ENCODE measurements at places on chromosomes 1 and 21.

DNA sequence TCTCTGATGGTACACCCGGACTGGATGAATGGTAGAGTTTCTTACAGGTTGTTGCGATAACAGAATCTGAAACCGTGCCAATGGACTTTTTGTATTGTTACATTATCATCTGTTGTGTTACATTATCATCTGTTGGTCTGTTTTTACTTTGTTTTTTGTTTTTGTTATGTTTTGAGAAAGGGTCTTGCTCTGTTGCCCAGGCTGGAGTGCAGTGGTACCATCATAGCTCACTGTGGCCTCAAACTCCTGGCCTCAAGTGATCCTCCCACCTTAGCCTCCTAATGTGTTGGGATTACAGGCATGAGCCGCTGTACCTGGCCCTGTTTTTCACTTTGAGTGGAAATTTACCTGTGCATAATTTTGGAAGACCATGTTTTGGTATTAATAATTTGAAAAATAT is 10.2 kb upstream of the PEX10 start:
- peaks cover 4% of the 10 kb centered on the region for H3K4me1 ChIP-seq
- no peaks in the 10 kb centered on the region for H3K36me3 ChIP-seq
- H3K27ac ChIP-seq: no peak overlapping the region
- no peaks in the 10 kb centered on the region for H3K27me3 ChIP-seq
- DNase-seq: no peak

DNA sequence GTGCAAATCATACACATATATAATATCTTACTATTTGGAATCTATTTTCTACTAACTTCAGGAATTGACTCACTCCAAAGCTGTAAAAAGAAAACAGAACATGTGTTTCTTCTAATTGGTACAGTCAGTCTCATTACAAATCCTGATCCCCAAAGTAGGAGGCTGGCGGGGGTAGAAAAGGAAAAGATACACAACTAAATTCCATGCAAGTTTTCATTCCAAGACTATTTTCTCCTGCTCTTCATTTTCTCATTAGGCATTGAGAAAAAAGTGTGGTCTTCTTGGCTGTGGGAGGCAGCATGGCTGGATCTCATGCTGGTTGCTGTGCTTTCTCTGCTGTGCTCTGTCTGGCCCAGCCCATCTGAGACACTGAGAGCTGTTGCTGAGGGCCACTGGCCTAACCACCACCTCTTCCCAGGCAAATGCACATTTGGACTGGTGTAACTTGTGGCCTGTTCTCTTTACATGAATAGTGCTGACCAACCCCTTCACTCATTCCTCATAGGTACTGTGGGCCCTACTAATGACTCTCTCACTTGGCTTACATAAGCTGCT is 1107.5 kb upstream of the B3GALT2 start:
- H3K4me3 ChIP-seq: no peak overlapping the region
- DNase-seq: no peak
- H3K36me3 ChIP-seq: no peaks in the 10 kb centered on the region

DNA sequence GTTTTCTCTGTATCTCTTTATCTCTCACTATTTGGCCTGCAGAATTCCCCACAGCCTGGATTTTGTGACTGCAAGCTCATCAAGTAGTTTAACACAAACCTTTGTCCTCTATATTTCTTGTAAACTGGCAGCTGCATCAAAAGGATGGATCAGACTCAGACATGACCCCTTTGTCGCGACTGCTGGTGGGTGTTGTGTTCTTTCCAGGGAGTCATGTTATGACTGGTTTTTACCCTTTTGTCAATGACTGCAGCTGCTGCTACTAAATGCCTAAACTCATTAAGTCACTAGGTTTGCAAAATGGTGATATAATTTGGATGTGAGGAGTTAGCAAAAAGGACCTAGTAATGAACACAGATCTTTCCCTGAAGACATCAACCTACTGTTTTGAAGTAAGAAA is 10.2 kb upstream of the TOMM20 start:
- no peaks in the 10 kb centered on the region for H3K27me3 ChIP-seq
- H3K4me3 ChIP-seq: no peak overlapping the region
- H3K4me1 ChIP-seq: no peaks in the 10 kb centered on the region
- H3K36me3 ChIP-seq: peaks cover 69% of the 10 kb centered on the region
- no peak for DNase-seq

DNA sequence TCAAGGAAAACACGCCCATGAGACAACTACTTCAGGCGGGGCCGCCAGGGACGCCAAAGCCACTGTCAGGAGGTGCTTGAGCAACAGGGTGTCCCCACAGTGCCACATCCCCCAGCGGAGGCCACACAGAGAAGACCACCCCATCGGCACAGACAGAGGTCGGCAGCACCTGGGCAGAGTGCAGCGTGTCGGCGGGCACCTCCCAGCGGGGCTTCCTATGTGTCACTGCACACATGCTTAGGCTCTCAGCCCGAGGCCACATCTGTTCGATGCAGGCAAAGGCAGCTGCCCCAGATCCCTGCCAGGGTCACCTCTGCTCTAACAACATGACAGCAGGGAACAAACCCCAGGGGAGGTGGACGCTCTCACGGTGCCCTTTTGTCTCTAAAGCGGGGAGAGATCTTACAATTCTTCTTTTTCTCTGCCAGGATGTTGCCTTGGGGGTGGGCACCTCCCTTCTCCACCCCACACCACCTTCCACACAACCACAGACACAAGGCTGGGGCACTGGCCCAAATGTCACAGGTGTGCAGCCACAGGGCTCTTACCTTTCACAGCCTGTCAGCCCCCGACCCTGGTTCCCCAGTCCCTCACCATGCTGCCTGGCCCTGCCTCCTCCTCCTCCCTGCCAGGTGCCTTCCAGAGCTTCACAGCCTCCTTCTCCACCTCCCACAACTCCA is 4.2 kb downstream of the KRTAP10-8 start:
- H3K36me3 ChIP-seq: no peaks in the 10 kb centered on the region
- H3K4me1 ChIP-seq: peaks cover 24% of the 10 kb centered on the region
- H3K27ac ChIP-seq: no peak overlapping the region
- H3K27me3 ChIP-seq: no peaks in the 10 kb centered on the region
- DNase-seq: no peak

DNA sequence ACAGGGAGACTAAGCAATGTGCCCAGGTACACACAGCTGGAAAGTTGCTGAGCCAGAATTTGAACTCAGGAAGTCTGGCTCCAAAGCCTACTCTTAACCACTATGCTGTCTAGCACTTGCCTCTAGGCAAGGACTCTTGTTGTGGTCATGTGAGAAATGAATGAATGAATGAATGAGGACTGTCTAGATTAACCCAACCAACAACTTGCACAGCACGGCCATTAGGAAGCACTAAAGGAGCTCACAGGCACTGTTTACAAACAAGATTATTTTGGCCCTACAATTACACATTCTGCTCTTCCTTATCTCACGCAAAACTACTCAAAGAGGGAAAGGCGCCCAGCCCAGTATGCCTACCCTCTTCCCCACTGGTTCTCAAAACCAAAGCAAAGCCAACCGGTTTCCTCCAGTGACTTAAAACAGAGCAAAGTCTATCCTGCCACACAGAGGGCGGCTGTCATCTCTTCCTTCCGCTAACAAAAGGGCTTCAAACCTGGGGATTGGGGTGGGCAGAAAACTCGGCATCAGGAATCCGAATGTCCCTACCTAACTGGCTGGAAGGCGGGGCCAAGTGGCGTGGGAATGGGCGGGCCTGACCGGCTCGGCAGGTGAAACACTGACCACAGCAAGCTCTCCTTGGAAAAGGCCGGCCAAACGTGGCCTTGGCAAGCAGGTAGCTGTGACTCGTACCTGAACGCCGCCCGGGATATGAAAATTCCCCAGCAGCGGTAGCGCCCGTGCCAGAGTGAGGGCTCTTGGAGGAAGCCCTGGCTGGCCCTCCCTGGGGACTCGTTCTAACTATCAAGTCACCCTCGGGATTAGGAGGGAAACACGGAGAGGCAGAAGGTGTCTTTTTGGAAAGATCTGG is 948 bp downstream of the STK40 start:
- peaks cover 8% of the 10 kb centered on the region for H3K36me3 ChIP-seq
- H3K4me3 ChIP-seq: peak overlapping the region; percentile 84
- peaks cover 39% of the 10 kb centered on the region for H3K4me1 ChIP-seq
- H3K27me3 ChIP-seq: no peaks in the 10 kb centered on the region
- peak; percentile 75 for DNase-seq

DNA sequence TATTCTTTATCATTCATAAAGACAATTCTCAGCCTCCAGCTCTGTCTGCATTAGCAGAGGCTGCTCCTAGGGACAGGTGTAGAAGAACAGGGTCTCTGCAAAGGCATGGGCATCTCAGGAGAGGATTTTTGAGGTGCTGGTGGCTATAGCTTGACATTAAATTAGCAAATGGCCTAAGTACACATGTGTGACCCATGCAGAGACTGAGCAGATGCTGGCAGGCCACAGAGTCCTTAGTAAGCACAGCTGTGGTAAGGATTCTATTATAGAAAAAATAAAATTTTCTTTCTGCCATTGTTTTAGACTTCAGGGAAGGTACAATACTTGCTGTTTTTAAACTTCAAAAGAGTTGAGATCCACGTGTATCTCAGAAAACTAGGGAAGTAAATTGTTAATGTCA is 177.5 kb upstream of the DUSP10 start:
- no peak for DNase-seq
- no peak overlapping the region for H3K27ac ChIP-seq
- H3K4me1 ChIP-seq: no peaks in the 10 kb centered on the region
- H3K27me3 ChIP-seq: no peaks in the 10 kb centered on the region
- no peak overlapping the region for H3K4me3 ChIP-seq

DNA sequence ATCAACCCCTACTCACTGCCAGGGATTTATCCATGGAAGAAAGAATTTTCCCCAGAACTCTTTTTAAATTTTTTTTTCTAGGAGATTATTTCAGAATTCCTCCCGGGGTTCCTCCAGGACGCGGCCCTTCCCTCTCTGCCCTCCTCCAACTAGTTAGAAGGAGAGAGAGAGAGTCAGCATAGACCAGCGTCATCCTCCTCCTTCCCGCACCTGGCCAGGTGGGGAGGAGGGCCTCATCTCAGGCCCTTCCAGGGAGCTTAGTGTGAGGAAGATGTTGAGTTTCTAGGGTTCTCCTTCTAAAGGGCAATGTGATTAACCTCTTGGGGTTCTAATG is 63.6 kb downstream of the CDK18 start:
- H3K36me3 ChIP-seq: no peaks in the 10 kb centered on the region
- H3K4me3 ChIP-seq: no peak overlapping the region
- no peak for DNase-seq
- peaks cover 4% of the 10 kb centered on the region for H3K4me1 ChIP-seq
- no peak overlapping the region for H3K27ac ChIP-seq

GRCh38 chr1:38680801-38681510 is 178.6 kb downstream of the RRAGC start:
- no peak overlapping the region for H3K4me3 ChIP-seq
- no peaks in the 10 kb centered on the region for H3K4me1 ChIP-seq
- DNase-seq: no peak
- no peaks in the 10 kb centered on the region for H3K36me3 ChIP-seq
- H3K27me3 ChIP-seq: peaks cover 3% of the 10 kb centered on the region

- no peak for DNase-seq
- H3K27ac ChIP-seq: no peak overlapping the region
- H3K4me1 ChIP-seq: no peaks in the 10 kb centered on the region
- no peaks in the 10 kb centered on the region for H3K36me3 ChIP-seq
- H3K27me3 ChIP-seq: peaks cover 5% of the 10 kb centered on the region
Measured at GRCh38 chr1:109722908-109723691, 11.0 kb downstream of the GSTM5 start.

DNA sequence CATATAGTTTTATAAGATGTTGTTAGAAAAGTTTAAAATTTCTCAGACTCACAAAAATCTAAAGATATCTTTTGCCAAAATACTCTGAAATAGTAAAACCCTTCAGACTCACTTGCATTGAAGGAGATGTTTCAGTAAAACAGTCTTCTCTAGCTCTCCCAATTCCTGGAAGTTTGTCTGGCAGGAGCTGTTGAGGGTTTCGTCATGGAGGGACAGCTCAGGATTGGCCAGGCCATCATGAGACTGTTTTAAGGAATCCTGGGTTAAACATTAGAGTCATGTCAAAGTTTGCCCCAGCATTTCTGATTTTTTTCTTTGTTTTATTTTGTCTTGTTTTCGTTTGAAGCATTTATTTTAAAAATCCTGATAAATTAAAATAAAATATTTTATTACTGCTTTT is 293.8 kb upstream of the PBX1 start:
- H3K4me1 ChIP-seq: no peaks in the 10 kb centered on the region
- no peaks in the 10 kb centered on the region for H3K36me3 ChIP-seq
- no peak overlapping the region for H3K4me3 ChIP-seq
- no peaks in the 10 kb centered on the region for H3K27me3 ChIP-seq
- no peak overlapping the region for H3K27ac ChIP-seq

- H3K27ac ChIP-seq: no peak overlapping the region
- H3K4me1 ChIP-seq: peaks cover 4% of the 10 kb centered on the region
- H3K4me3 ChIP-seq: no peak overlapping the region
- peaks cover 2% of the 10 kb centered on the region for H3K27me3 ChIP-seq
Measured at GRCh38 chr1:109255097-109255651, 5.8 kb downstream of the CELSR2 start.

- no peak overlapping the region for H3K4me3 ChIP-seq
- no peaks in the 10 kb centered on the region for H3K27me3 ChIP-seq
- H3K36me3 ChIP-seq: no peaks in the 10 kb centered on the region
- H3K27ac ChIP-seq: no peak overlapping the region
Measured at GRCh38 chr1:215023155-215023832, 59.2 kb upstream of the KCNK2 start.

DNA sequence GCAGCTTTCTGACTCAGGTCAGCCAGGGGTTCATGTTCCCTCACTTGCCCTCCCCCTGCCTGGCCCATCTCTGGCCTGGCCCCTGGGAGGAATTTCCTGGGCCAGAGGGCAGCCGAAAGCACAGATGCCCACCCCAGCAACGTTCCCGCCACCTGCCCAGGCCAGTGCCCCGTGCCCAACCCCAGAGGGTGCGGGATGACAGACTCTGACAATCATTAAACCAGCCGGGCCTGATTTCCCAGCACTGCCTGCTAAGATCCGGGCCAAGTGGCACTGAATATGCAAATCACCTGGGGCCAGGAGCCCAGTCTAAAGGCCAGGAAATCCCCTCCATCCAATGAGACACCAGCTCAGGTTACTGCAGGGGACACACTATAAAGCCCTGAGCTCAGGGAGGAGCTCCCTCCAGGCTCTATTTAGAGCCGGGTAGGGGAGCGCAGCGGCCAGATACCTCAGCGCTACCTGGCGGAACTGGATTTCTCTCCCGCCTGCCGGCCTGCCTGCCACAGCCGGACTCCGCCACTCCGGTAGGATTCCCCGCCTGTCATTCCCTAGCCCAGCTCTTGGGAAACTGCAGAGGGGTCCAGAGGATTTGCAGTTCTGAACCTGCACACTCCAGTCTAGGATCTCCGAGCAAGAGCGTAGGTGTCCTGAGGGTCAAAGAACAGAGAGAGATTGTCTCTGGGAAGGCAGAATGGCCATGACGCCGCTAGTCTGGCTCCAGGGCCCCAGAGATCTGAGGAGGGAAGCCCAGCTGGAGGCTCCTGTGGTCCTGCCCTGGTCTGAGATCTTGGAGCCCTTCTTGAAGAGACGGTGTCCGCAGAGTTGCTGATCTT is at the start of gene ELF3:
Gene ELF3 (plus strand): TSS at position 408 of the 836 bp plus-strand sequence. CDS start 550 bp downstream, outside the sequence.
- no peak for DNase-seq
- H3K27ac ChIP-seq: no peak within 1 kb of the TSS
- no peak within 1 kb of the TSS for H3K4me3 ChIP-seq
- no peaks in the 10 kb centered on the region for H3K27me3 ChIP-seq
